DMS79 treated with DMSO at 0.1 percent for 48 hours (cell line): ENCODE measurements at places on chromosomes 16 and 17.

DNA sequence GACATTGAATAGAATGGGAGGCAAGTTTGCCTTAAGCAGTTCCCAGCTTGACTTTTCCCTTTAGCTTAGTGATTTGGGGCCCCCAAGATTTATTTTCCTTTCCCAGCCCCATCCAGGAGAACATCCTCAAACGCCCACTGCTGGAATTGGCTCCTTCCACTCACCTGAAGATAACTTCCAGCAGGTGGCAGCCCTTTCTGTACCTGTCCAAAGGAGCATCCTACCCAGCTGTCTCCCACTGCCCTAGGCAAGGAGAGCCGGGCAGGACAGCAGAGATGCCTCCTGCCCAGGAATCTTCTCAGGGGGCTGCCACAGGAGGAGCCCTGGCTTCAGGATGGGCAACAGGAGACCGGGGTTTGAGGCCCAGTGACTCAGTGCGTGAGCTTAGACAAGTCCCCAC, 6.4 kb downstream of the CACNG5 start:
- no peak for DNase-seq

- no peak for DNase-seq
Observed at GRCh38 chr16:17828012-17828411, 357.3 kb upstream of the XYLT1 start.

DNA sequence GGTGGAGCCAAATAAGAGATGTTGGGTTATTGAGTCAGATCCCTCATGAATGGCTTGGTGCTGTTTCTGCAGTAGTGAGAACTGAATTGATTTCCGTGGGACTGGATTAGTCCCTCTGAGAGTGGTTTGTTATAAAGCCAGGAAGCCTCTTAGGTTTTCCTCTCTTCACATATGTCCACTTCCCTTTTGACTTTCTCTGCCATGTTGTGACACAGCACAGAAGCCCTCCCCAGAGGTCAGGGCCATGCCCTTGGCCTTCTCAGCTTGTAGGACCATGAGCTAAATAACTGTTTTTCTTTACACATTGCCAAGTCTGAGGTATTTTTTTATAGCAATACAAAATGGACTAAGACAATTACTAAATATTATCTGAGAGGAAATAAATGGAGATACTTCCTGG, 10.3 kb upstream of the HAPSTR1 start:
- DNase-seq = no peak

DNA sequence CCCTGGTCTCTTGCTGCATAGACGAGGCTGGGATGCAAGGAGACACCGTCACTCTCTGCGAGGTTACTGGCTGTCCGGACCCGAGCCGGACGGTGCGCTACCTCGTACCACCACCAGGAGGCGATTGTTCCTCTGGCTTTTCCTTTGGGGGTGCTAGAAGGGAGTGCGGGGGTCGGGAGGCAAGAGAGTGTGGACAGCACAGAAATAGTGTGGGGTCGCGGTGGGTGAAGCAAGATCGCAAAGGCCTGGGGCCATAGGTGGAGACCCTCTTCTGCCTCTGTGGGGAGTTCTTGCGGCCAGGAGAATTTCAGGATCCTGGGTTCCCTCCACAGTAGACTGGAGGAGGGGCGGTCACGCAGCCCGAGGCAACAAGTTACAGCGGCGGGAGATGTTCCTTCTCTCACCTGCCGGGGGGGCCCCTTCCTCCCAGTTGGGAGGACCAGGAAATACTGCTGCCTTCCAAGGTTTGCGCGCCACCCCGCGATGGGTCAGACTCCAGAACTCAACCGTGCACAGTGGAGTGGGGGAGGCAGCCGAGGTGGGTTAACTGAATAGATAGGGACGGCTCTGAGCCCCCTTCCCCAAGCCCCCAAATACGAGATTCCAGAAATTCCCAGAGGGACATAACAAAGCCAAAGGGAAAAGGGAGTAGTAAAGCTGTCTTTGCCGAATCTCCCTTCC, 6.9 kb downstream of the PHOSPHO1 start:
- peak; percentile 19 for DNase-seq

- DNase-seq = no peak
Observed at GRCh38 chr16:57479976-57480753, 6.1 kb downstream of the DOK4 start.
